Tibial artery (tissue), 4 donors: ENCODE measurements at places on chromosomes 4 and X.
A peak's percentile ranks its signal among the peaks of the same experiment; 100 is the strongest.

- DNase-seq, result no peak
These were observed 115.4 kb downstream of the AFAP1 start for GRCh38 chr4:7824218-7824617.

DNA sequence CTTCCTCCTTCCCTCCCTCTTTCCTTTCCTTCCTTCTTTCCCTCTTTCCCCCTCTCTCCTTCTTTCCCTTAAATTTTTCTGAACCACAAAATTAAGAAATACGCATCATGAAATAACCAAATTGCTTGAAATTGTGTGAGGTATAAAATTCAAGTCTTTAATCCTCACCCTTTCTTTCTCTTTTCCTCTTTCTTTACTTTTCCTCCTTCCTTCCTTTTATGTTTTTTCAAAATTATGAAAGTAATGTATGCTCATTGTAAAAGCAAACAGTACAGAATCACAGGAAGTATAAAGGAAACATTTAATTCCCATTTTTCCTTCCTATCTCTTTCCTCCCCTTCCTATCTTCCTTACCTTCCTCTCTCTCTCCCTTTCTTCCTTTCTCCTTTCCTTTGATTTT, 5.4 kb downstream of the ADGRG4 start:
- no peak for DNase-seq

DNA sequence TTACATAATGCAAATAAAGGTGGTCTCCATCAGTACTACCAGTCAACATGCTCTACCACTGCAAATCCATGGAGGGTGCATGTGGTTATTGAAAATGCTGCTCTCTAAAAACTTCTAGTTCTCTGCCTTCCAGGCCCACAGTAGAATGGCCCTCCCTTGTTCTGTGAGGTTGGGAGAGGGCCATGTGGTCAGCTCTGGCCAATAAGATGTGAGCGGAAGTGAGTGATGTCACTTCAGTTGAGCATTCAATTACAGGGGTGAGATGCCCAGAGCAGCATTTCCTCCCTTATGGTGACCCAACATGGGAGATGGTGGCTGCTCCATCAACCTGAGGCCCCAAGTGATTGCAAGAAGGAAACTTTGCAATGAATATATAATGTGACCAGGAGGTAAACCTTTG, 148.8 kb downstream of the CPEB2 start:
- no peak for DNase-seq

DNA sequence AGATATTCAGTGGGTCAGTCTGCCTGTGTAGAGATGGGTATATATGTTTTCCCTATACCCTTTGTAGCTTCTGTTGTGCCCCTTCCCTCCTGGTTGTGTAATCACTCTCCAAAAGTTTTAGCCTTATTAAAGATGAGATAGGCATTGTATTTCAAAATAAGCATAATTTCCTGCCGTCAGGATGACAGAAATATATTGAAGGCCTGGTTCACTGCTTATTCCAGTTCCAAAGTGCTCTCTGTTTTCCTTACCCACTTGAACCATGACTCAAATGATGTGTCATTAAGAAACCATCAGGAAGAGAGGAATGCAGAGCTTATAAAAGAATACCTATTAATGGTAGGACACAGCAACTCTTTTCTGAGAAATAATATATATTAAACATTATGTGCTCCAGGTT, 178.5 kb downstream of the GABRB1 start:
- no peak for DNase-seq

DNA sequence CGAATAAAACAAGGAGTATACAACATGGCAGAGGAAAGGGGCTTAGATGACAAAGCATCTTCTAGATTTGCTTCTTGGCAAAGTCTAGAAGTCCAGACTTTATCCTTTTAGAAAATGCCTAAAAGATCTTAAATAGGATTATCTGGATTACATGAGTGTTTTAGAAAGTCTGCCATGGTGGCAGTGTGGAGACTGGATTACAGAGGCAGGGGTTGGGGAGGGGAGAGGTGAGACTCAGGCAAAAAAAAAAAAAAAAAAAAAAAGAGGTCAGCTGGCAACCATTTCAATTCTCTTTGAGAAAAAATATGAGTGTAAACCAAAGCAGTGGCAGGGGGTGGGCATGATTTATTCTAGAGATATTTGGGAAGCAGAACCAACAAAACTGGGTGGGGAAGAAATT, 17.4 kb downstream of the ZNF827 start:
- DNase-seq, result no peak

GRCh38 chr4:158624889-158625478, 46.7 kb downstream of the C4orf46 start:
- DNase-seq, result no peak

- no peak for DNase-seq
These were observed 315.8 kb downstream of the STIM2 start for GRCh38 chr4:27176400-27176799.

DNA sequence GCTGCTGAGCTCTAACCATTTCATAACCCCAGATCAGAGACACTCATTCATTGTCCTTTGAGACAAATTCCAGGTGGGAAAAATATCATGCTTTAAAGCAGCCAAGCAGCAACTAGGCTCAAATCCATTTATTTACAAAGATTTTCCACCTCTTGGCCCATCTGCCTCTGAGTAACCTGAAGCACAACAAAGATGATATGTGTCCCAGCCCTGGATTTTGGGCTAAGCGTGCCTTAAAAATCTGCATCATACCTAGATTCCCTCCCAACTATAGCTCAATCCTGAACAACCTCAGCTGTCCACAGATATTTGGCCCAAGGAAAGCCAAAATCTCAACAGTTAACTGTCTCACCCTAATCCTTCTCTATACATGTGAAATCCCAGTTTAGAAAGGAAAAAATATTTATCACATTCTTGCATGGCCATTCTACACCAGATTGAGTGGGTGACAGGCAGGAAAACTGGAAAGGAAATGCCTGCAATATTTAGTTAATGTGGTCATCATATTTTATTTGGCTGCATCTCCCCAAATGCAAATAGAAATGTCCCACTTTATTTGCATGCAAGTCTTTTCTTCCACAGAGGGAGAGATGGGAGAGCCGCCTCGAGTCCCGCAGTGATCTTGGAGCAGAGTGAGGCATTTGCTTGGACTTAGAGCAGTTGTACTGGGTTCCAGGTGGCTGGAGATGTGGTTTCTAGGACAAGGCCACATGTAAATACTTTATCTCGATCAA, 146.4 kb upstream of the EOLA2 start:
- DNase-seq, result no peak

DNA sequence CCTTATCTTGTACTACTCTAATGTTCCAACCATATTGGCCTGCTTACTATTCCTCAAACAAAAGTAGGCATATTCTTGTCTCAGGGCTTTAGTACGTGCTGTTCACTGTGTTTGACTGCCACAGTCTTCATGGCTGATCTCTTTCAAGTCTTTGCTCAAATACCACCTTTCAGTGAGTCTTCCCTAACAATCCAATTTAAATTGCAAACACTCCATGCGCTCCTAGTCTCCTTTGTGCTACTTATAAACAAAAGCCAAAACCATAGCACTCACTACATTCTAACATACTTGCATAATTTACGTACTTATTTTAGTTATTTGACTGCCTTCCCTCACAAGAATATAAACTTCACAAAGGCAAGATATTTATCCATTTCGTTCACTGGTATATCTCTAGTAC, 1.7 kb upstream of the ART3 start:
- DNase-seq, result no peak

GRCh38 chr4:137454767-137455166, 77.5 kb downstream of the PCDH18 start:
- DNase-seq, result no peak

DNA sequence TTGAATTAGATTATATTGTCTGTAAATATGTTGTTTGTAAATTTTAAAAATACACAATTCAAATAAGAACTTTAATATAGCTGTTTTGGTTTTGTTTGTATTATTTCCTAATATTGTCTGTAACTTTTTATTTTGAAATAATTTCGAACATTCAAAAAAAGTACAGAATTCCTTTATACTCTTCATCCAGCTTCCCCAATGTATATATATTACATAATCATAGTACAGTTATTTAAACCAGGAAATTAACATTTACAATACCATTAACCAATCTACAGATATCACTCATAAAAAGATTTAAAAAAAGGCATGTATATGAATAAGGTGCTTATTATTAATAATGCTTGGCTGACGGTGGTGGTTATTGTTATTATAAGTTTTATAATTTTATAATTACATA, 84.1 kb downstream of the LRBA start:
- DNase-seq, result no peak

- DNase-seq, result no peak
These were observed 11.8 kb upstream of the PDGFC start for GRCh38 chr4:156983366-156983765.

GRCh38 chr4:25567253-25567652, 88.4 kb upstream of the SLC34A2 start:
- no peak for DNase-seq

- DNase-seq, result no peak
These were observed 55.4 kb upstream of the GBA3 start for GRCh38 chr4:22637306-22637705.

DNA sequence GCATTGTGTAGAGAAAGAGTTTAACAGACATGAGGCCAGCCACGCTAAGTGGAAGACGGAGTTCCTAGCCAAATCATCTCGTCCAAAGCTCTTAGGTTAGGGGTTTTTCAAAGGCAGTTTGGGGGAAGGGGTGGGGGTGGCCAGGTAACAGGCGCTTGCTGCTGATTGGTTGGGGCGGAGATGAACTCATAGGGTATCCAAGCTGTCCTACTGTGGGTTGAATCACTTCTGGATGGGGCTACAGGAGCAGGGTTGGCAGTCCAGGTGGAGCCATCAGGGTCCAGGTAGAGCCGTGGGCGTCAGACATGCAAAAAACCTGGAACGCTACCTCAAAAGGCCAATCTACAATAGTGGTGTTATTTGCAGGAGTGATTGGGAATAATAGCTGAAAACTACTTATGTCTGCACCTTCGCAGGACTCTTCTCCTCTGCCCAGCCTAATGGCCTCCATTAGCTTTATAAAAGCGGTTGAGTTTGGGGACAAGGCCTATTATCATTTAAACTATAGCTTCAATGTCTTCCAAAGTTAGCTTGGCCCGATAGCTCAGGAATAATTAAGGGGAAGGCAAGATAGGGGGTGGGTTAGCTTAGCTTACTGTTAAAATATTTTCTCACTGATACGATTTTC, 579.6 kb downstream of the NLGN4X start:
- no peak for DNase-seq

GRCh38 chr4:95831166-95831565, 8.7 kb upstream of the PDHA2 start:
- DNase-seq, result no peak

- no peak for DNase-seq
These were observed 27.2 kb downstream of the ELF4 start for GRCh38 chrX:130083107-130083490.

GRCh38 chr4:83361416-83362103, 26.9 kb upstream of the HPSE start:
- no peak for DNase-seq

DNA sequence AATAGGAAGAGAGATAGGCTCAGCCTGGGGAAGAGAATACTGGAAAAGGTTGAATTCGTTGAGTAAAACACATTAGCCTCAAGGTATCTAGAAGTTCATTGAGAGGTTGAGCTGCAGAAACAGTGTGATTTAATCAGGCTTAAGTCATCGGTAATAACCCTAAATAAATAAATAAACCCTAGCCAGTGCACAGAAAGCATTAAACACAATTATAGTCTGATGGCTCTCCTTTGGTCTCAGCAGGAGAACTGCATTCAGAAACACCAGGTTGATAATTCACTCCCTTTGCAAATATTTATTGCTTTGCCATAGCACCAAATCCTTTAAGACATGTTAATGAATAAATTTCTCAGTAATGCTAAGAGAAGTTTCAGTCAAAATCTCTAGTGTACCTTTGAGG, 9.6 kb downstream of the DCX start:
- no peak for DNase-seq

DNA sequence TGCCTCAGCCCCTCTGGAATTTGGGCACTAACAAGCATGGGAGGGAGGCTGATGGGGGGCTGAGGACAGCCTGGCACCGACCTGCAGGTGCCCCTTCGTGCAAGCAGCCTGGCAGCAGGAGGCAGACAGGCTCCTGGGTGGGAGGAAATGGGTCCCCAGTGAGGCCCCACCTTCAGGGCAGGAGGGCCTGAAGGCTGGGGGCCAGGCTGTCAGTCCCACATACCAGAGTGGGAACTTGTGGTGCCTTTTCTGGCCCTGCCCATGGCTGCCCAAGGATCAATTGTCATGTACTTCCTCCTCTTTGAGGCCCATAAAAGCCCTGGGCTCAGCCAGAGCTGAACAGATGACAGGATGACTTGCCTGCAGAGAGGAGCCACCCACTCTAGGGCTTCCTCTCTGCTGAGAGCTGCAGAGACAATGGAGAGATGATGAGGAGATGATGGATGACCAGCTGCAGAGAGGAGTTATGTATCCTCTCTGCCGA, 141.0 kb downstream of the PDHA2 start:
- DNase-seq, result no peak

DNA sequence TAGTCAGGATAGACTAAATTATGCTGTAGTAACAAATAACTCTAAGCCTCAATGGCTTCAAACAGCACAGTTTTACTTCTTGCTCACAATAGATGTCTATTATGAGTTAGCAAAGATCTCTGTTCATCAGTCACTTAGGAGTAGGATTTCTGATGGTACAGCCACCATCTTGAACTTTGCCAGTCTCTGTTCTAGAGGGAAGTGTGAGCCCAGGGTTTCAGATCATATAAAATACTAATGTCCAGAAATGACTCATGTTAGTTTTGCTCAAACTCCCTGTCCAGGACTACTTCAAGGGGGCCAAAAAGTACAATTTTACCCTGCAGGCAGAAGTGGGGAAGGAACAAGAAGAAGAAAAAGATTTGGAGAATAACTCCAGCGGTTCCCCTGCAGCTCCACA, 77.1 kb upstream of the LSM6 start:
- DNase-seq, result no peak

GRCh38 chr4:124636788-124637187, 75.7 kb downstream of the ANKRD50 start:
- DNase-seq, result no peak

DNA sequence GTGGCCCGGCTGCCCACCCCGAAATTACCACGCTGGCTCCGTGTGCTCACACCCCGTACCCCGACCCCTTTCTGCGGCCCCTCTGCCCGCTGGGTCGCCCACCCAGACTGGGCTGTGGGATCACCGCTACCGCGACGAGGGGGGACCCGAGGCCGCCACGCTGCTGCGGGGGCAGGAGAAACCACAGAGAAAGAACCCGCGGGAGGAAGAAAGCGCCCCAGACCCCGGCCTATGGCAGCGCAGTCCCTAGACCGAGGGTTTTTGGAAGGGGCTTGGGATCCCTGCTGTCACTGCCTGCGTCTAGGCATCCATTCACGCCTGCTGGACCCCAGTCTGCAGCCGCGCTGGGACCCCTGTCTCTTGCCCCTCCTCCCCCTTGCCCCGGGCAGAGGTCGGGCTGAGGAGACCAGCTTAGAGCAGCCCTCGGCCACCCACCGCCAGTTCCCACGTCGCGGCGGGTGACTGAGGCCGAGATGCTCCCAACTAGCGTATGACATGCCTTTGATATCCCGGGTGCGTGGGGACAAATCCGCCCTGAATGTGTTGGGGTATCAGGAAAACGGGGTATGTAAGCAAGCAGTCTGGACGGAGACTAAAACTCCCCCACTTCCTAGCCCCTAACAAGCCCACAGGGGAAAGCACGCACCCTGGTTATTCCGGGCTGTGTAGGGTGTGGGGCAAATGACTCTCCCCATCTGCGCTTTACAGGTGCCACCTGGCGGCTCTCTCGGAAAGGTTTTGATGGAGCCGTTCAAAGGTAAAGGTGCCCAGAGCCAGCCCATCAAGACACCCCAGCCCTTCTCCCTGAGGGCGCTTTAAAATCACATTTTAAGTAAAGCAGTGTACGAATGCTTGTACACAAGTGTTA, 862 bp upstream of the INPP4B start:
- DNase-seq, result peak; percentile 67
